ENCODE measurements at places on chromosomes 16 and 17.

- DNase-seq, result no peak
Observed at GRCh38 chr17:13002761-13003453, 14.9 kb downstream of the ELAC2 start.

GRCh38 chr17:34781071-34781470 lies 180.2 kb downstream of the CCT6B start:
- DNase-seq, result no peak

DNA sequence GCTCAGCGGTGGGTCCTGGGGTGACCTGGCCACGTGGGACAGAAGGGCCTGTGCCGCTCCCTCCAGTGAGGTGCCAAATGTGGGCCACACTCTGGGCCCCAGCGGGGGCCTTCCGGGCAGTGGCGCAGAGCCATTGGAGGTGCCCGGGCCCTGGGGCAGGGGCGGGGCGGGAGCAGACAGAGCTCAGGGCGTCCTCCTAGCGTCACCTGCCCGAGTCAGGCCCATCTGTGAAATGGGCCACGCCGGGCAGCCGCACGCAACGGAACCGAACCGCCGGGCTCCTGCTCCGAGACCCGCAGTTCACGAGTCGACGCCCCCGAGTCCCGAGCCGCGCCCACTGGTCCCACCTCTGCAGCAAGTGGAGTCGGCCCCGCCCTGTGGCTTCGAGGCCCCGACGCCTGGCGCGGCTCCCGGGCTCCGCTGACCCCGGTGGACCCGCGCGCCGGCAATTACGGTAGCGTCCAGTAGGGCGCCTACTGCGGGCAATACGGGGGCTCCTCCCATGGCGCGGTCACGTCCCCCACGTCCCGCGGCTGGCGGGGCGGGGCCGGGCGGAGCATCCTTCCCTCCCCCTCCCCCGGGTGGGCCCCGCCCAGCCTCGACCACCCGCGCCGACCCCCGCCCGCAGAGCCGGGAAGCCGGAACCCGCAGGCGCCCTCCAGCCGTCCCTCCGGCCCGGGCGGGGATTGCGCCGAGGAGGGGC lies 1.9 kb downstream of the SLC16A3 start:
- no peak for DNase-seq

- no peak for DNase-seq
Observed at GRCh38 chr17:34979650-34980352, 511 bp upstream of the LIG3 start.

- no peak for DNase-seq
Observed at GRCh38 chr17:70606086-70606485, 436.8 kb downstream of the KCNJ2 start.

DNA sequence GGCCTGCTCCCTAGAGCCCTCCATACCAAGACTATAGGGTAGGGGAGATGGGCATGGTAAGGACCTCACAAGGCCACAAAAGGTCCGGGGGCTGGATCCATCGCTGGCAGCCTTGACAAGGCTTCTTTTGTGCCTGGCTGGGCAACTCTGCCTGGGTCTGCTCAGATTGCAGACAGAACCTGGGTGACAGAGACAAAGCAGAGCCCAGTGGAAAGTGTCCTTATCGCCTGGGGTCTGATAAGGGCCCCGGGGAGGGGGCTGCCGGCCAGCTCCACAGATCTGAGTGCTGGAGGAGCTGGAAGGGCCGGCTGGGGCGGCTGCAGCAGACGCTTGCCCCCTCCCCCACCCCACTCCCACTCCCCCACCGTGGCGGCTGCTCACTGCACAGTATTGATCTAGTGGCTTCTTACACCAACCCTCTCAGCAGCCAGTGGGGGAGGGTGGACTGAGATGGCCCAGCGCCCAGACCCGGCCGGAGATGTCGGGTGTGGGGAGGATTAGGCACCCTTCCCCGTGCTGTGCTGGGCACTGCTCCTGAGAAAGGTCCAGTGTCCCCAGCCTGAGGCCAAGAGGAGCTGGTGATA lies 7.2 kb downstream of the MMP15 start:
- DNase-seq, result no peak

Data from NCI-H1417 treated with DMSO at 0.1 percent for 48 hours (cell line).